ENCODE measurements at places on chromosomes 11 and 22.

DNA sequence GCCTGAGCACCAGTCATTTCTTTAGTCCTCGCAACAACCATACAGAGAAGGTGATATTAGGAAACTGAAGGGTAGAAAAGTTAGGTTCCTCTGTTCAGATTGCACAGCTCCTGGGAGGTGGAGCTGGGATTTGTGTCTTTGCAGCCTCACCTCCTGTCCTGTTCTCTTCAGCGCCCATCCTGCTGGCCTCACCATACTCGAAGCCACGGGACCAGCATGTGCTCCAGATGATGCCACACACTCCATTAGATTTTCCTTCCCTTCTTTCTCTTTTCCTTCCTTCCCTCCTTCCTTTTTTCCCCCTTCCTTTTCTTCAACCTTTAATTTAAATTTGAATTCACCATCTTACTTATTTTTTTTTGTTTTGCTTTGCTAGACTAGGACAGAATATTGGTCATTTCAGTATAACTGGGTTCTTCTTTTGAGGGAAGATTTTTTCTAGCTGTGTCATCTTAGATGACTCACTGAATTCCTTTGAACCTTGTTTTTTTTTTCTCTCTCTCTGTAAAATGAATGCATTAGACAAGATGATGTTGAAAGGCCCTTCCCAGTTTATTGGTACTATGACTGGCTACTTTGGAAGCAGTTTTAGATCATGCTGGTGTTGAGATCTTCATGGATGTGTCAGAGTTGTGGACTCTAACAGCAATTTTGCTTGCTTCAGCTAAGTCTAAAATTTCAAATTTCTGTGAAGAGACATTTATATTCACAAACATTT, 662.5 kb upstream of the TENM4 start:
- DNase-seq: no peak

DNA sequence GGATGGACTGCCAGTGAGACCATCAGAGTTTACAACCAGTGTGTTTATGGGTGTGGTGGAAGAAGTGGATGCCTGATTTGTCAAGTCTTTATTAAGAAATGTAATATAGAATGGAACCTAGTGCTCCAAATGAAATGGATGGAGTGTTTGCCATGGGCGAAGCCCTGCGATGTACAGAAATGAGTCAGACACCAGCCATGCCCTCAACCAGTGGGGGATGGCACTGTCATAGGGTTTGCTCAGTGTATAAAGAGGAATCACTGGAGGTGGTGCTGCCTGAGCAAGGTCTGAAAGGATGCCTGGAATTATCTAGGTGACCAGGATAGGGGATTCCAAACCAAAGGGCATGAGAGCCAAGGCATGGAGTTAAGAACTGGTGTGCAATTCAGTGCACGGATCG, 120.9 kb upstream of the MTNR1B start:
- DNase-seq: no peak

DNA sequence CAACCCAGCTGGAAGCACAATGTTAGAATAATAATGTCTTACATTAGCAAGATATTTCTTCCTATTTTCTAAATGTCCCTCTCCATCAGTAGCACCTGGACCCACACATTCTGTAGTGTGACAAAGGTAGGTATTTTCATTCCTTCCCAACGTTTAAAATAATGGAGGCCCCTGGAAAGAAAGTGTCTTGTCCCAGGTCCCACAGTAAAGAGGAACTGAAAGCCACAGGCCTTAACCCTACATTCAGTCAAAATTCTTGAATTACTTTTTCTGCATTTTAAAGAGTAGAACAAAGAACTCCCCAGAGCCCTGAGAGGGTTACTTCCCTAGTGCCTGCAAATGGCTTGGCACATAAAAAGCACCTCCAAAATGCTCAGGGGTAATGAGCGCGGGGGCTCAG, 26.3 kb downstream of the OPCML start:
- DNase-seq: no peak

GRCh38 chr11:92227959-92228935, 3.6 kb downstream of the FAT3 start:
- no peak for DNase-seq

GRCh38 chr11:67465189-67465510, 3.9 kb downstream of the TMEM134 start:
- no peak for DNase-seq

DNA sequence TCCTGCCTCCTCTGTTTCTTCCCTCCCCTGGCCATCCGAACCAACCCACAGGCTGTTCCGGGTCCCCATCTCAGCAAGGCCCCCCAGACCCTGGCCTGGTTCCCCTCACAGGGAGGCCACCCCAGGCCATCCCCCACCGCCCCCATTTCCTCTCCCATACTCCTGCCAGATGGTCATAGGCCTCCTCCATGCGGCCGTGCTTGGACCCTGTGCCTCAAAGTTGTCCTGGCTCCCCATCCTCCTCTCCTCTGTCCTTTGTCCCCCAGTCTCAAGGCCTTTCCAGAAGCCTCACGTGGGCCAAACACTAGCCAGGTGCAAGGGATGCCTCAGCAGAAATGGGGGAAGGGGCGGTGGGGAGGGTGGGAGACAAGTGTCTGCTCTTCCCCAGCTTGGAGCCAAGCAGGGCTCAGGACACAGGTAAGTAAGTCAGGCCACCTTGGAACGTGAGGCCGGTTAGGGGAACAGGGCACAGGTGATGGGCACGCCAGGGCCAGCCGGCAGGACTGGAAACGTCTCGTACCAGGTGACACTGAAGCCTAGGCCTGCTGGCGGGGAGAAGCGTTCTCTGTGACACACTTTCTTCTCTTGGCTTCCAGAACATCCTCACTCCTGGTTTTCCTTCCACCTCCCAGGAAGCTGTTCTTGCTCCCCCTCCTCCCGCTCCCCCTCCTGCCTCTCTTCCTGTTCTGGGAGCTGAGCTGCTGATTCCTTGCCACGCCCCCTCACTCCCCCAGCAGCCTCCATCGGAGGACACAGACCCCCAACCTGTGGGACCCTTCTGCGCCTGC, 31.5 kb upstream of the SLC22A12 start:
- DNase-seq: peak; percentile 72

GRCh38 chr11:64089915-64090805, 54.4 kb downstream of the FLRT1 start:
- no peak for DNase-seq

GRCh38 chr11:109783840-109784239, 309.4 kb upstream of the ZC3H12C start:
- DNase-seq: no peak

DNA sequence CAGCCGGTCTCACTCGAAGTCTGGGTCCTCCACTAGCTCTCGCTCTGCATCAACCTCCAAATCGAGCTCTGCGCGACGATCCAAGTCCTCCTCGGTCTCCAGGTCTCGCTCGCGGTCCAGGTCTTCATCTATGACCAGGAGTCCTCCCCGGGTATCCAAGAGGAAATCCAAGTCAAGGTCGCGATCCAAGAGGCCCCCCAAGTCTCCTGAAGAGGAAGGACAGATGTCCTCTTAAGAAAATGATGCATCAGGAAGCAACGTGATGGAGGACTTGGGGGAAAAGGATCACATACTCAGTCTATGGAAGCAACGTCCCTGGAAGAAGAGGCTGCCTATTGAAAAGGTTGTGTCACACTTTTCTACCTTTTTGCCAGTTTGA, 1.1 kb downstream of the SRSF8 start:
- DNase-seq: no peak

DNA sequence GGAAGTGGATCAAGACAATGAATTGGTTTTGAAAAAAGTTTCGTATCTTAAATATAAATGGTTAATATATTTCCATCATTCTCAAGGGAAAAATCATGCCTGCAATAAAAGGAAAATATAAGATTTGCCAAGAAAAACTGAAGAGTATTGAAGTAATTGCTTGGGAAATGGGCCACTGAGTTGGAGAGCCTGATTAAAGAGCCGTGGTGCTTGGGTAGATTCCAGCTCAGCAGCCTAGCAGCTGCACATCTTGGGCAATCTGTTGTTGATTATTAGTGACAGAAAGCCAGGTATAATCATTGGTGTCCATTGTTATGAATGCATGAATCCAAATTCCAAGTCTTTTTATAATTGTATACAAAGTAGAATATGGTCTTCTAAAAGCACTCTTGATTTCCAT, 800.9 kb upstream of the CHORDC1 start:
- DNase-seq: no peak

GRCh38 chr11:123494195-123495050, 64.4 kb downstream of the GRAMD1B start:
- DNase-seq: no peak

- no peak for DNase-seq
Measured at GRCh38 chr11:6657346-6657745, 1.7 kb upstream of the DCHS1 start.

- no peak for DNase-seq
Measured at GRCh38 chr11:103898577-103899336, 137.7 kb upstream of the DDI1 start.

- DNase-seq: no peak
Measured at GRCh38 chr11:60974726-60975125, 3.2 kb downstream of the CD6 start.

DNA sequence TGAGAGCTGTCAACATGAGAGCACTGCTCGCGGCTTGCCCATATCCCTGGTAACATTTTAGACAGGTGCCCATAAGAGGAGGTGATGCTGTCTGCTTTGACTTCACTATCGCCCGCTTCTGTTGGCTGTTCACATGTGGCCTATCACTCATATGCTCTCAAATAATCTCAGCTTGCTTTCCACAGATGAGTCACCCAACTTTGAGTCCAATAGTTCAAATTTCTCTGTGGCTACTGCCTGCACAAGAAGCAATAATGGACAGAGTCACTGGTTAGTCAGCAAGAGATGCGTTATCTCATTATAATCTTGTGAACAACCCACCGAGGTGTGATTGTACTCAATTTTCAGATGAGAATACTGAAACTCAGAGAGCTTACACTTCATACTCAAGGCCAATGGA, 1714.1 kb downstream of the LRRC4C start:
- DNase-seq: no peak

DNA sequence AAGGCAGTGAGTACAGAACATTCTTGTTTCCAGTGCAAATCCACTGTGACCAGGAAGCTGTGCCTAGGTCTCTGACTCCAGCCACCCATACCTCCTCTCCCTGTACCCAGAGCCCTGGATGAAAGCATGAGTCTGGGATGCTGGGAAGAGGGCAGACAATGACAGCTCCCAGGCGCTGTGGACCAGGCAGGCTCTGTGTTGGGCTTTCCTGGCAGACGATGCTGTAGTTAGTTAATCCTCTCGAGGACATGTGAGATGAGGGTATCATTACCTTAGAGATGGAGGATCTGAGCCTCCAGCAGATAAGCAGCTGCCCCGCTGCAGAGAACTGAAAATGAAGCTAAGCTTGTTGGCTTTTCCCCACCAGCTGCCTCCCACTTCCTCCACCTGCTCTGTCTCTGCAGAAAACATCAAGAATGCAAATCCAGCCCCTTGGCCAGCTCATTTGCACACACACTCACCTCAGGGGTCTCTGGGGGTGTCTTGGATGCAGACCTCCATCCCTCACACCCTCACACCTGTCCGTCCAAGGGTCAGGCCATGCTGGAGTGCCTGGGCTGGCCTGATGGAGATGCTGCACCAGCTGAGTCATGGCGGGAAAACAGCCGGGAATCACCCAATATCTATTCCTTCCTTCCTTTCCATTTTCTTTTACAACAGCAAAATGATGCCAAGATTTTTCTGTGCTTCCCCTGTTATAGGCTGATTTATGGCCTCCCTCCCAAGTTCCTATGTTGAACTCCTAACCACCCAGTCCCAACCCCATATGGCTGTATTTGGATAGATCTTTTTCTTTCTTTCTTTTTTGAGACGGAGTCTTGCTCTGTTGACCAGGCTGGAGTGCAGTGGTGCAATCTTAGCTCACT, 94.9 kb upstream of the SEPTIN5 start:
- no peak for DNase-seq

GRCh38 chr11:24572376-24572775, 75.5 kb downstream of the LUZP2 start:
- DNase-seq: no peak

DNA sequence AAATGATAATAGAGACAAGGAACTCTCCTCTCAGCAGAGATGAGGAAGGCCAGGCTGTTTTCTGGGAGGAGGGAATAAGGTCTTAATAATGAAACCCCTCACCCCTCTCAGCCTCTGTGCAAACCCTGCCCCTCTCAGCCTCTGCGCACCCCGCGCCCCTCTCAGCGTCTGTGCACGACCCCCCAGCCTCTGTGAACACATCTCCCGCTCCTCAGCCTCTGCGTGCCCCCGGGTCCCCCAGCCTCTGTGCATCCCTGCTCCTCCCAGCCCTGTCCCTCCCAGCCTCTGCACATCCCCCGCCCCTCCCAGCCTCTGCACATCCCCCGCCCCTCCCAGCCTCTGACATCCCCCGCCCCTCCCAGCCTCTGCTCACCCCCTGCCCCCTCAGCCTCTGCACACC, 837.8 kb downstream of the TBC1D22A start:
- DNase-seq: no peak

DNA sequence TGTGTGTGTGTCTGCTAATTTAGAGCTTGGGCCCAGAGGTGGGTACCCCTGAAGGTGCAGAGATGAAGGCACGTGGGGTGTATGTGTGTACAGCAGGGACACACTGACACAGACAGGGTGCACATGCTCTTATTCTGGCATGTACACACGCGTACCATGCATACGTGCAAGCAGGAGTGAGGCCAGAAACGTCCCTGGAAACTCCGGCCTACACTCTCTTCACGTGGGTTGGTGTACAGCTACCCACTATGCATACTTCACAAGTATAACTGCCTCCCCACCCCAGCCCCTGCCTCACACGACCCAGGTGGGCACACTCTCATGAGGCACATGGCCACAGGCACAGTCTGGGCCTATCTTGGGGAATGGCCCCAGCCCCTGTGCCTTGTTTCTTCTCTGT, 27.5 kb upstream of the JAM3 start:
- DNase-seq: no peak
